ENCODE measurements at places on chromosomes 13 and 19.

DNA sequence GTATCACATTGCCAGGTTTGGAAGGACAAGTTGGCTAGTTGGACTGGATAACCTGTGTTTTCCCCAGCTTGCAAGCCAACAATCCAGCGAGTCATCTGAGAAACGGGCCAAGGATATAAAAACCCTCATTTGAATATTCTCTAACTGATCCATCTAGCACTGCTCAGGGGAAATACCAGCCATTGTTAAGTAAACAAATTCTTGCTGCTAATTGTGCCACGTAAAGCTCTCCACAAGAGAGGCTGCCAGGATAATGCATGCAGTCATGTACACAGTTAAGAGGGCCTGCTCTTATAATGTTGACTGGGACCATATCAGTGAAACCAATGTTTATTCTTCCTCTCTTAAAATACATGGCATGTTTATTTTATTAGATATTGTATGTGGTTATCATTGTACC is 663.2 kb upstream of the SGCG start:
- DNase-seq, result no peak

GRCh38 chr19:16035601-16036297 is 40.5 kb upstream of the TPM4 start:
- DNase-seq, result no peak

DNA sequence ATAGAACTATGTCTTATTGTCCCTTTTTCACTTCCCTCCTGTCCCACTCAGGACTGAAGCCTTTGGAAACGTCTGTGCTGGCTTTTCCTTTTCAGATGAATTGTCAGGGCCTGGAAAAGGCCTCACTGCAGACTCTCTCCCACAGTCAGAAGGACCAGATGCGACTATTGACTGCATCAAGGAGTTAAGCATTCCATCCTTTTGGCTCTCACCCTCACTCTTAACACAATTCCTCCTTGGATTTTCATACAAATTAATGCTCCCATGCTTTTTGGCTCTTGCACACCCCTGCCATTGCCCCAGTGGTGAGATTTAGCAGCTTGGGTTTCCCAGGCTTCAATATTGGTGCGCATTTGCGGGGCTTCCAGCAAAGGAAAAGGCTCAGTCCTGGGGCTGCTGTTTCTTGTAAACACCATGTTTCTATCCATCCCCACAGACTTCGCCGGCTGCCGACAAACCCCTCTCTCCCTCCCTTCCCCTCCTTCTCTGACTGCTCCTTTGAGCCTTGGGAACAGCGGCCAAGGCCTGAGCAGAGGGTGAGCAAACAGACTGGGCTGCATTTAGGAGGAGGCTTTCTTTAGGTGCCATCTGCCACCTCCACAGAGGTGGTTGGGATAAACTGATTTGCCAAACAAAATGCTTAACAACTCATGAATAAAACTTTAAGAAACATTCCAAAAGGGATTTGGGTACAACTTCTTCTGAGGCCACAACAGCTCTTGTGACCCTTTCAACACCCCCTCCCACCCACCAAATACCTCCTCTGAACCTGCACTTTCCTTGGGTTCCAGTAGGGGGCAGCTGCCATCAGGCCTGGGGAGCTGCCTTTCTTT is 48.6 kb upstream of the PCDH8 start:
- peak; percentile 35 for DNase-seq

- no peak for DNase-seq
Observed at GRCh38 chr13:19053561-19053960, 128.1 kb downstream of the TUBA3C start.

- no peak for DNase-seq
Observed at GRCh38 chr19:45508861-45509691, 1.8 kb downstream of the VASP start.

- DNase-seq, result no peak
Observed at GRCh38 chr19:18396471-18397241, 766 bp downstream of the LRRC25 start.

DNA sequence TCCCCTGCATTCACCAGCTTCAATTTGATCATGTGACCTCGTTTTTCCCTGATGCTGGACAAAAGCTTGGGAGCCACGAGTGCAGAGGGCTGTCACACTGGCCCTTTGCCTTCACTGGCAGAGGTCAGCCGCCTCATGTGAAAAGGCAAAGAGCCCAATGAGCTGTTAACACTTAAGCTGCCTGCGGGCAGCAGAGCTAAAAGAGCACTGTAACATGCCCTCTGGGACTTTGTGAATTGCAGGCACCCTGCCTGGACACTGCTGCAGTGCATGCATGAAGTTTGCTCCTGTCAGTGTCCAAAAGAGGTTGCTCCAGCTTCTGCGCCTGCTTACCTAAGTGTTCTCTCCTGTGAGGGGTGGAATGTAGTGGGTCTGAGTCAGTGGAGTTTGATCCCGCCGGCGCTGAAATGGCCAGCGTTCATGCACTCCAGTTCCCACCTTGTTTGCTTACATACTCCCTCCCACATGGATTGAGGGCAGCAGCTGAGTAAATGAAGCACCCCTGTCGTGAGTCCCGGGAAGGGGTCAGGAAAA is 193.7 kb downstream of the RFC3 start:
- no peak for DNase-seq

DNA sequence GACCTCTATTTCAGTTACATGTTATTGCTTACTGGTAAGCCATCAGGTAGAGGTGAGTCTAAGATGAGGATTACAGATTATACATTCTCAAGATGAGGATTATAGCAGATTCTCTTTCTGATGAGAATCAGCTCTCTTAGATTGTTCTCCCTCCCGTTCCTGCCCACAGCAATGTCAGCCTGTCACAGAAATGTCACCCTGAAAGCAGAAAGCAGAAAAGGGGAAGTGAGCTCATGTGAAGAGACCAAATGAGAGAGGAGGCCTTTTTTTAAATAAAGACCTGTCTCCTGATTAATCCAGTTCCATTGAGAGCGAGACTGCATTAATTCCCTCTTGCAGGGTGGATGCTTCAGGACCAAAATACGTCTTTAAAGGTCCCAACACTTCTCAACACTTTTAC is 445.6 kb downstream of the KCTD12 start:
- DNase-seq, result no peak

GRCh38 chr13:45280011-45280410 is 61.0 kb downstream of the TPT1 start:
- no peak for DNase-seq

DNA sequence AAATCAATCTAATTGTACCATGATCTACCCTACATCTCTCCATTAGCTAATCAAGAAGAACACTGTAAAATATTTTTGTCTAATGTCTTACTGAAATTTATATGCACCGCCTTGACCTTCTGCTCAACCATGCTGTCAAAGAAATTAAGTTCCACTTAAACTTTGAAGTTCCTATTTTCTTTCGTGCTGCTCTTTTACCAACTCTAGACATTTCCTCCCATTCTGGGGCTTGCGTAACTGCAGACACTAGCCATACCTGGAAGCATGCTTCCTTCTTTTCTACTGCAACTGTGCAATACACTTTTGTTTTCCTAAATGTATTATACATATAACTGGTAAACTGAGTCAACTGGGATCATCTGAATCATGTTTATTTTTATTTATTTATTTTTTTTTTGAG is 8.5 kb upstream of the UBE2L5 start:
- no peak for DNase-seq

DNA sequence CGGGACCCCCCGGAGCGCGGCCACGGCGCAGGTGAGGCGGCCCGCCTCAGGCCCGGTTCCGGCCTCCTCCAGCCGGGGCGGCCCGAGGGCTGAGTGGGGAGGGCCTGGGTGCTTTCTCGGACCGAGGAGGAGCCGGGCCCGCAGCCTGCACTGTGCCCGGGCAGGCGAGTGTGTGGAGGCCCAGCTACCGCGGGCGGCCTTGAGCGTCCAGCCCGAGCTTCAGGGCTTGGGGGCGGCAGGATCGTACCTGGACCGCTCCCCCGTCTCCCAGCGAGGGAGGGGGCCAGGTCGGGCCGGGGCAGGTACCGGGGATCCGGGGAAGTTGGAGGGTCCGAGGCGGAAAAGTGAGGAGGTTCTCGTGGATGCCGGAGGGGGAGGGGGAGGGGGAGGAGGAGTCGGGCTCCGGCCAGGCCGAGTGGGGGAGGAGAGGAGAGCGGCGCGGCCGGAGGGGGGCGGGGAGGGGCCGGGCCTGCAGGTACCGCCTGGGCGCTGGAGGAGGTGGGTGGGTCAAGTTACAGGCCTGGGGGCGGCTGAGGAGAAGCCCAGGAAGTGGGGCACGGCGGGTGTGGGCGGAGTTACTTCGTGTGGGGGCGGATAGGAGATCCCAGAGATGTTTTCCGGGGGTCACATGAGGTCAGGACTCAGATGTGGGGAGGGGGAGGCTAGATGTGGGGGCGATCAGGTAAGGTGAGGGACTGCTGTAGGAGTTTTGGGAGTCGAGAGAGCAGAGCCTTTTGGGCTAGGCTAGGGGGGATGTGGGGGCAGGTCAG is 545 bp downstream of the NACC1 start:
- no peak for DNase-seq

GRCh38 chr13:109684824-109685202 is 101.6 kb downstream of the IRS2 start:
- DNase-seq, result no peak

DNA sequence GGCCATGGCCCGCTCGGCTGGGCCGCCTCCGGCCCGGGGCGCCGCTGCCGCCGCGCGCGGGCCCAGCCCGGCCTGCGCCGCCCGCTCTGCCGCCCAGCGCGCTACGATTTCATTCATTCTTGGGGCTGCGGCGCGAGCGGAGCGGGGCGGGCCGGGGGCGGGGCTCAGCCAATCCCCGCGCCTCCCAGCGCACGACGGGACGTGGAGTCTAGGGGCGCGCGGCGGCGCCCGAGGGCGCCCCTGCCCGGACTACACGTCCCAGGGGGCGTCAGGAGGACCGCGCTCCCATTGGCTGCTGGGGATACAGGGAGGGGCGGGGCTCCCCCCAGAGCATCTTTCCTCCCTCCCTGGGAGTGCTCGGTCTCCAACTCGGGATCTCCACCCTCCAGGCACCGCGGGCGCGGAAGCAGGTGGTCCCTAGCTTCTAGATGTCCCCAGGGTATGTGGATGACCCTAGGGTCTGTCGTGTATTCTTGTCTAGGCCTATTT is 5.6 kb upstream of the DPF1 start:
- DNase-seq, result peak; percentile 91

DNA sequence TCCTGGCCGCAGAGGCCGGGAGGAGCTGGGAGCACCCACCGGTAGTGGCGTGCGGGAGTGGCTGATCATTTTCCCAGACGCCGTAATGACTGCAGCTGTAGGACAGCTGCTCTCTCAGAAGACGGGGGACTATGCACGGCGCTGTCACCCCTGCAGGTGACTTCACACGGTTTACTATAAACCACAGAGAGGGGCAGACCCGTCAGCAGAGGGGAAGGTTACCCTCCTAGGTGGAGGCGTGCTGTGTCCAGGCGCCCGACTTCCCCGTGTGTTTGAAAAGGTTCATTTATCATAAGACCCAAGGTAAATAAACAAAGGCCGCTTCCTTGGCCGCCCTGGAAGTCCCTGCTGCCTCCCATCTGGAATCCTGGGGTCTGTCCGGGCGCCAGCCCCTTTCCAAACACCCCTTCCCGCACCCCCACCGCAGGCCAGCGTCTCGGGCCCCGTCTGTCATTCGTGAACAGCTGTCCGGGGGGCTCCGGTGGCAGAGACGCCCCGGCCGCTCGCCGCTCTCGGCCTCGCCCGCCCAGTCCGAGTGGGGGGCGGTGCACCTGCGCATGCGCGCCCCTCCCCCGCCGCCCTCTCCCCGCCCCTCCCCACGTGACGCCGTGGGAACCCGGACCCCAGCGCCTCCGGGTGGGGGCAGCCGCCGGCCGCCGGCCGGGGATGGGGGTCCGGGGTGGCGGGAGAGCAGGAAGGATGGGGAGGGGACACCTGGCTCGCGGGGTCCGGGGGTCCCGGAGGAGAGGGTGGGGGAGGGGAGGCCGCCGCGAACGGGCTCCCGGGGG is 915 bp downstream of the SHC2 start:
- no peak for DNase-seq

- no peak for DNase-seq
Observed at GRCh38 chr19:46818812-46819211, 30.4 kb upstream of the SLC1A5 start.

- DNase-seq, result no peak
Observed at GRCh38 chr13:73857106-73857505, 277.1 kb downstream of the KLF12 start.

- no peak for DNase-seq
Observed at GRCh38 chr19:6227936-6228325, 51.8 kb downstream of the MLLT1 start.

GRCh38 chr13:113617961-113618360 is 33.4 kb downstream of the TFDP1 start:
- DNase-seq, result no peak

GRCh38 chr19:3266092-3266693 is 41.7 kb downstream of the CELF5 start:
- no peak for DNase-seq

- peak; percentile 51 for DNase-seq
Observed at GRCh38 chr13:109904218-109904617, 117.8 kb upstream of the IRS2 start.

Measured in NCI-H1694 (cell line).